ENCODE measurements at places on chromosomes 16 and 17. TPM values are rescaled to one million over a fixed set of nuclear protein-coding genes. Genes with fewer than 3 reads are reported as not detected.

Gene C16orf96
- total RNA-seq = not detected

Gene ZNF267
- 5.7 TPM for total RNA-seq

Gene TMEM98
- 206 TPM for total RNA-seq

Gene KRT24
- total RNA-seq = not detected

Gene NOXO1
- total RNA-seq = not detected
